NCI-H524 treated with DMSO at 0.1 percent for 48 hours (cell line): ENCODE measurements at places on chromosomes 6 and 20.

DNA sequence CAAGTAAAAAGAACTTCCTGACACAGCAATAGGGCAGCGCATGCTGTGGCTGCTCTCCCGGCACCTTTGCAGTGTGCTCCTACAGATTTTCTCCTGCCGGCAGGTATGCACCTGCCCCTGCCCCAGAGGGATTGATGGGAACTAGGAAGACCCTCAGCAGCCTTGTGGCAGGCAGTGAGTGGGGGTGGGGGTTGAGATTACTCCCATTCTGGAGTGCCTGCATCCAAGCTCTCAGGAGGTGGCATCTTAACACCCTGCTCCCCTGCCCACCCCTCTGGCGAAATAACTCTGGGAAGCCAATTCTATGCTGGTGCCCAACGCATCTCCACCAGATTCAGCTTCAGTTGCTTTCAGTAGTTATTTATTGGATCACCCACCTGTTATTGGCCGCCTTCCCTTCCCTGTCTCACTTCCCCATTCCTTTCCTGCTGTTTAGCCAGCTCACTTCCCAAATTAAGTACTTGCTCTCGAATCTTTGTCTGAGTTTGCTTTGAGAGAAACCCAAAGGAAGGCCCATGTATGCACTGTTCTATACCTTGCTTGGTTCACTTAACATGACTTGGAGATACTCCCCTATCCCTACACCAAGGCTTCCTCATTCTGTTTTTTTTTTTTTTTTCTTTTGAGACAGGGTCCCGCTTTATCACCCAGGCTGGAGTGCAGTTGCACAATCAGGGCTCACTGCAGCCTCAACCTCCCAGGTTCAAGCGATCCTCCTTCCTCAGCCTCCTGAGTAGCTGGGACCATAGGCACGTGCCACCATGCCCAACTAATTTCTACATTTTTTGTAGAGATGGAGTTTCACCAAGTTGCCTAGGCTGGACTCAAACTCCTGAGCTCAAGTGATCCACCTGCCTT lies 29.3 kb upstream of the SLC23A2 start:
- no peak for DNase-seq

DNA sequence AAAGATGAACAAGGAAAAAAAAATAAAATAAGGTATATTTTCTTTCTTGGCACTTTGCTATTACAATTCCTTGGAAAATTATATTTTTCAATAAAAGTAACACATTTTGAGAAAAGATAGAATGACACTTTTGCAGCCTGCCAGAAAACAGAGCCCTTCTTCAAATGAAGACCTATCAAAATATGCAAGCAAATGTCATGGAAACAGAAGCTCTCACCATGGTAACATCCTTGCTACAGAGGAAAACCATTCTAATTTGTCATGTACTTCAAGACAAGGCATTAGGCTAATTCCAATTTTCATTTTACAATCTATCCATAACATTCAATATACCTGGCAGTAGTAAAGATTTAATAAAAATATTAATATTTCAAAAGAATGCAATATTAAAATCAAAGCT lies 177.9 kb downstream of the RNGTT start:
- DNase-seq, result no peak

- DNase-seq, result no peak
Measured at GRCh38 chr6:43290905-43291355, 7.1 kb upstream of the SLC22A7 start.

- no peak for DNase-seq
Measured at GRCh38 chr20:61405007-61405406, 152.9 kb downstream of the CDH4 start.

- DNase-seq, result no peak
Measured at GRCh38 chr6:123742626-123743025, 61.0 kb upstream of the NKAIN2 start.

DNA sequence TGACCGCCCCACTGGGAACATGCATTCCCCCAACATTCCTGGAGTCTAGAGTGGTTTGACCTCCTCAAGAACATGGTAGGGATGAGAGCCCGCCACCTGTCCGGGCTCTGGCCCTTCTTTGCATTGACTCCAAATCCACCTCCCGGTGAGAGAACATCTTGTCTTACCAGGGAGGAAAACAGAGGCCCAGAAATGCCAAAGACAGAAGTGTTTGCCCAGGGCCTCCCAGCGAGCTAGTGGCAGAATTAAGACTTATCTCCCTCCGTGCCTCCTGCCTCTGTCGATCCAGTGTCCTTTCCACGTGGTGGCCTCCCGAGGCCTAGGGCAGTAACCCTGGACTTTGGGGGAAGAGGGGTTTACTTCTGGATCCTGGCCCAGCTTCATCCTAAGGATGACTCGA lies 134.8 kb downstream of the JPH2 start:
- no peak for DNase-seq

- DNase-seq, result no peak
Measured at GRCh38 chr6:110795271-110795670, 20.0 kb downstream of the CDK19 start.

DNA sequence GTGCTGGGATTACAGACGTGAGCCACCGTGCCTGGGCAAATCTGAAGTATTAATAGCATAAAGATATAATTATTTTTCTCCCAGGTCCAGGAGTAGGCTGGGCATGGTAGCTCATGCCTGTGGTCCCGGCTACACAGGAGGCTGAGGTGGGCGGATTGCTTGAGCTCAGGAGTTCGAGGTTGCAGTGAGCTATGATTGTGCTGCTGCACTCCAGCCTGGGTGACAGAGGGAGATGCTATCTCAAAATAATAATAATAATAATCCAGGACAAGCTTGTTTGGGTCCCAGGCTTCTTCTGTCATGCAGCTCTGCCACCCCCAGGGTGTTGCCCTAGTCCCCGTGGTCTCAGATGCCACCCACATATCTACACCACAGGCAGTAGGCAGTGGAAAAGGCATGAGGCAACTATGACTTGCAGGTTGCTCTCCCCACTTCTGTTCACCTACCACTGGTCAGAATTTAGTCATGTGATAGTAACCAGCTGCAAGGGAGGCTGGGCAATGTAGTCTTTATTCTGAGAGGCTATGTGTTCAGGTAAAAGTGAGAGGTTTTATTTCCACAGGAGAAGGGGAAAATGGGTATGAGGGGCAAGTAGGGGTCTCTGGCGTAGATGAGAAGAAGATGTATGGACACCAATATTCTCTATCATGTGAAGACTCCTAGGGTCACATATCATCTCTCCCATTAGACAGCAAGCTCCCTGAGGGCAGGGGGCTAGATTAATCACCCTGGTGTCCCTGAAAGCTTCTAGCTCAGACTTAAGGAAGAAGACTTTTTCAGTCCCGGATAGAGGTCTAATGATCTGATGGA lies 25.7 kb downstream of the TCF15 start:
- no peak for DNase-seq

DNA sequence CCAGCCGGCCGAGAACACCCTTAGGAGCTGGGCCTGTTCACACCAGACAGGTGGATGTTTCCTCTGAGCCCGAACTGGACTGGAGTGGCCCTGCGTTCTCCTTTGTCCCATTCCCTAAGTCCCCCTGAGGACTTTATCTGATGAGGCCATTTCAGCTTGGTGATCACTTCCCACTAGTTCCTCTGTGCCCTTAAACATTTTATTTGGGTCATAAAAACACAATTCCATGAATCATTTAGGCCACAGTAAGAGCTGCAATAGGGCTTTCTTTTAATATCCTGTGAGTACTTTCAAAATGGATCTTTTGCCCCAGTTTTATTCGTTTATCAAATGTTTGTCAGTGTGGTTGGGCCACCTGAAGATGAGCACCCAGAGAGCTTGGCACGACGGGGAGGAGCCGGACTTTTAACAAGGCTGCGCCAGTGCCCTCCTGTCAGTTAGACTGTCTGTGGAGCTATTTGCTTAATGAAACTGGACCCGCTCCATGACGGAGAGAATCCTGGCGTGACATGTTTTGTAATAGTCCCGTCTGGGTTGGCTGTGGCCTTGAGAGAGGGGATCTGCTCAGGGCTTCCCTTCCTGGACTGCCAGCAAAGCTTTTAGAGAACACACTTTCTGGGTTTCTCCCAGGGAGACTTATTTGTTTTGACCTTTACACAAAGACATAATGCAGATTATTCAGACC lies 53.5 kb downstream of the ZDHHC14 start:
- DNase-seq, result no peak

GRCh38 chr6:55437141-55437540 lies 109.9 kb downstream of the GFRAL start:
- DNase-seq, result no peak

- DNase-seq, result no peak
Measured at GRCh38 chr6:47416396-47417345, 60.9 kb upstream of the CD2AP start.

GRCh38 chr20:14700639-14700960 lies 363.2 kb upstream of the FLRT3 start:
- no peak for DNase-seq

DNA sequence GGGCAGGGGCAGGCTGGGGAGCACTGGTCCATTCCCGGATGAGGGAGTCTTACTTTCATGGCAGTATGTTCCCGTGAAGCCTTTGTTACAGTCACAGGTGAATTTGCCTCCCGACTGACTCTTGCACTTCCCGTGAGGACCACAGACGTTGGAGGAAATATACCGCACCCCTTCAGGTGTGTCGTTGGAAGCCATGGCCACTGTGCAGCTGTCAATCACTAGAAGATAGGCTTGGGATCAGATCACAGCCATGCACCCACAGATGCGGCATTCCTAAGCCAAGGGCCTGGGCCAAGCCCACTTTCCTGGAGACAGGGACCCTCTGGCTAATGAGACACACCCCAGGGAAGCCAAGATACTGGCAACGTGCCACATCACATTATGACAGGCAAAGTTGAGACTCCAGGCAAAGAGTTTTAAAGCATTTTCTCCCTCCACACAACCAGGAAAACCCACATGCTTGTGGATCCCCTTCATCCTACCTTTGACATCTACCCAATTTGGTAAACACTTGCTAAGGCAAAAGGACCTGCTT lies 26.8 kb downstream of the JAG1 start:
- no peak for DNase-seq

GRCh38 chr6:11748591-11749210 lies 29.9 kb downstream of the ADTRP start:
- no peak for DNase-seq

GRCh38 chr6:46293641-46294316 lies 123.0 kb upstream of the ENPP5 start:
- no peak for DNase-seq

DNA sequence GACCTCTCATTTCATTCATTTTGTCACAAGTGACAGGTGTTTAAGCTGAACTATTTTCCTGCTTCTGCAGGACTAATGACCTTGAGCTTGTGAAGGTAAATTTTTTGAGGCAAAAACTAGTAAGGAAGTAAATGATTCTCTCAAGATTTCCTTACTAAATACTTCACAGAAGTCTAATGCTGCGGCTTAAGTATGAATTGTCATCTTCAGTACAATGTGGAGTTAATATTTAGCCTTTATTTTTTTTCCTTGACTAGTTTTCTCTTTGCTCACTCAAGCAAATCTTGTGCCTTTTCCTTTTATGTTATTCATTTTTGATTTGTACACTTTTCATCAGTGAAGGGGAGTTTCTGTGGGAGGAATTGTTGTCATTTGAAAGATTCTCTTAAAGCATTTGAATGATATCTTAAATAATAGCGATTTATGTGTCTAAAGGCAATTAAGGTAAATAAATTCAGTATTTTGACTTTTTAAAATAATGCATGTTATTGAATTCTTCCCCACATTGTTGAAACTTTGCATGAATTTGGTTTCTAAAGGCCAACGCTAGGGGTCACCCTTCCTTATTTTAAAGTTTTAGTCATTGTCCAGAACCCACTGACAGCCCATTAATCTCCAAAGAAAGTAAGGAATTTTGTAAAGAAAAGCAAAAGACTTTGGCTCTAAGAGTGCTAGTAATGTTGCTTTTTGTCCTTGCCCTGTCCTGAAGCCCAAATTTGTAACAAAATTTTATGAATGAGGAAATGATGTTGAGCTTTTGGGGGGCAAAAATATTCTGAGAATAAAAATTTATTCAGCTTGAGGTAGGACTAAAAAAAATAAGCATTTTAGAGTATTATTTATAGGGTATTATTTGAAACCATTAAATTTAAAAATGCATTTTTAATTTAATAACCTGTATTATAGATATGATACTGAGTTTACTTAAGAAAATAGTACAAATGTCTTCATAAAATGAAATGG lies 157.4 kb upstream of the LAMA2 start:
- no peak for DNase-seq

GRCh38 chr6:6803180-6803977 lies 214.9 kb downstream of the LY86 start:
- DNase-seq, result no peak

GRCh38 chr6:161110028-161110779 lies 118.6 kb downstream of the MAP3K4 start:
- no peak for DNase-seq

DNA sequence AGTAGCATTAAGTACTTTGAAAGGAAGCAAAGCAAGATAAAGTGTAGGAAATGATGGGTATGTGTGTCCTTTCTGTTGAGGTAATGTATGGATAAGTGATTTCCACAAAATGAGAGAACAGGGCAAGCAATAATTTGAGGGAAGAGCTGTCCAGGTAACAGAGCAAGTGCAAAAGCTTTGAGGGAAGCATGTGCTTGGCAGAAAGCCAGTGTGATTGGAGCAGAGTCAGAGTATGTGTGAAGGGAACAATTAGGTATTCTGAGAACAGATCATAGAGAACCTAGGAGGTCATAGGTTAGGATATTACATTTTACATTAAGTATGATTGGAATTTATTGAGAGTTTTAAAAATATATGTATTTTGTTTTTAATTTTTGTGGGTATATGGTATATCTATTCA lies 30.2 kb upstream of the MAN1A1 start:
- DNase-seq, result no peak

DNA sequence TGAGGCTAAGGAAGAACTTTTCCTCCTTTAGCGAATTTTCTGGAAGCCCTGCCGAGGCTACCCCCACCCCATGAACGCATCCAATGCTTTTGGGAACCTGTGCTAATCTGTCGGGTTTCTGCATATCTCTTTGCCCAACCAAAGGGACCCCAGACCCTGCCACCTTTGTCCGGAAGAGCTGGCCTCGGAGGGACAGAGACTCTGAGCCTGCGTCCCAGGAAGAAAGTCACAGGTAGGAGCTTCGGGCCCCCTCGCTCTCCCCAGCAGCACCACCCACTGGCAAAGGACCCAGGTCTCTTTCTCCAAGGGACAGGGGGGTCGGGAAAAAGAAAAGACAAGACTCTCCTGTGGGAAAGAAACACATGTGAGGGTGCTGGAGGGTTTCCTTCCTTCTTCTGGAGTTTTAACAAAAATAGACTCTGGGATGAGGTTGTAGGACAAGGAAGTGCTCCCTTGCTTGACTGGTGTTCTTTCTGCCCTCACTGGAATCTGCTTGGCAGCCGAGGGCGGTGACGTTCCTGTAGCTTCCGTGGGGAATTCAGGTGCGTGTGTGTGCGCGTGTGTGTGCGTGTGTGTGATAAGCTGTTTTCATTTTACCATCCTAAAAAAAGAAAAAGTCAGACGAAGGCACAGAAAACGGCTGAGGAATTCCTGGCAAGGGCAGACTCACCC lies 16.3 kb upstream of the FOXC1 start:
- no peak for DNase-seq
